ENCODE measurements at places on chromosomes 3 and 15.

- DNase-seq, result no peak
Measured at GRCh38 chr3:182908471-182908870, 71.9 kb downstream of the DCUN1D1 start.

DNA sequence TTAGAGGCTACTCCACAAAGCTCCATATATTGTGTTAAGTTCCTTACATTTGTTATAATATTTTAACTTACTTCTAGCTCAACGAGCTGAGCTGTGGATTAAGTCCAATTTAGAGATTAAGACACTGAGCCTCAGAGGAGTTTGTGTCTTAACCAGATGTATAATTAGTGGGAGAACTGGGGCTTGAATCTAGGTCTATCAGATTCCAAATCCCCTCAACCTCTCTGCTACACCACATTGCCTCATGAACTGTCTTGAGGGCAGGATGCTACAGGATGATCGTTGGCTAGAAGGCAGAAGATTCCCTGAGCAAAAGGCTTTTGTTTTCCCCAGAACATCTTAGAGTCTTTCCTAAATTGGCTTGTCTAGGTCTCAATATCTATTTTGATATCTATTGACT is 890.8 kb downstream of the NAALADL2 start:
- no peak for DNase-seq

GRCh38 chr3:191269289-191270085 is 59.7 kb upstream of the CCDC50 start:
- DNase-seq, result no peak

DNA sequence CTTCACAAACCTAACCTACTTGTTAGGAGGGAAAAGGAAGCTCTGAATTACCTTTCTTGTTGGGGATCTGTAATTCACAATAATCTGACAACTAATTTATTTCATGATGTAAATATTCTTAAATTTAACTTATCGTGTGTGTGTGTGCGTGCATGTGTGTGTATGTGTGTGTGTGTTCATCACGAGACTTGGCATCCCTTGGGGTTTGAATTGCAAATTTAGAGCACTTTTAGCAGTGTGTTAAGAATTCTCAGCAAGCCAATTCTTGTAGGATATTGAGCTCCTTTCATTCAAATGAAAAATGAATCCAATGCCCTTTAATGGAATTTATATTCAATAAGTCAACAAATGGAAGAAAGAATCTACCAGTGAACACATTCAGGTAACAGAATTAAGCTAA is 85.9 kb upstream of the C3orf80 start:
- DNase-seq, result no peak

GRCh38 chr15:96746665-96747064 is 416.2 kb downstream of the NR2F2 start:
- no peak for DNase-seq

DNA sequence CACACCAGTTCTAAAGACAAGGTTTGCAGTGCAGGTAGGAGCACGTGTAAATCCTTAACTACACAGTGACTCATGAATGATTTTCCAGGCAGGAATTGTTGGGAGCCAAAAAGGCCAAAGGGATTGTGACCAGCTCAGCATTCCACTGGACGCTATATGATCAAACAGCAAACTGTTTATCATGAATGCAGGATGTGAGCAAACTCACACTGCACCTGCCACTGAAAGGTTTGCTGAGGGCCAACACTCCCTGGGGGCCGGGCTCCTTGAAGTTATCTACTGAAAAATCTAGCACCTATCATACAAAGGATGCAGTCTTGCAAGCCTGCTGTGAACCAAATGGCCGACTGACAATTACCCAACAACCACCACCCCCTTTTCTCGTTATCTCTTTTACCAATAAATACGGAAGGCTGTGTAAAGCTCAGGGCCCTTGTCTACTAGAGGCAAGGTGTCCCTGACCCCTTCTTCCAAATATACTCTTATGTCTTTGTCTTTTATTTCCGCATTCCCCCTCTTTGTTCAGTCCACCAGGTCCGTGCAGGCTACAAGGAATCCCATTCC is 11.5 kb upstream of the DNASE1L3 start:
- no peak for DNase-seq

- DNase-seq, result no peak
Measured at GRCh38 chr15:58065445-58066041, at the start of gene ALDH1A2. Gene ALDH1A2, minus strand, starts transcription at chr15:58065711. Its CDS starts 61 bp downstream, at chr15:58065650.

DNA sequence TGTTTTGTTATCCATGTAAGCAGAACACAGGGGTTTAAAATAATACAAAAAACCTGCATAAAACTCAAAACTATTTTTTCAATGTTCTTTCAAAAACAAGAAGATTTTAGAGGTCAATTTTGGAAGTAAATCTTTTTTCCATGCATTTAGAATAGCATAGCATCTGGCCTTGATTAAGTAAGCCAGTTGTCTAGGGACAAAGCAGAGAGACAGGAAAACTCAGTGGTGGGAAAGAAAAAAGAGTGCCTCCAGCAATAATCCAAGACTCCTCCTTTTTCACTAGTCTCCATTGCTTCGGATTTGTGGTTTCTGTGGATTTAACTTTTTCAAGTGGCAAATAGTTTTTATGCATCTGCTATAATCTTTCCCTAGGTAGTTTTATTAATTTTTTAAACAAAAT is 88.9 kb downstream of the SUCNR1 start:
- DNase-seq, result no peak

DNA sequence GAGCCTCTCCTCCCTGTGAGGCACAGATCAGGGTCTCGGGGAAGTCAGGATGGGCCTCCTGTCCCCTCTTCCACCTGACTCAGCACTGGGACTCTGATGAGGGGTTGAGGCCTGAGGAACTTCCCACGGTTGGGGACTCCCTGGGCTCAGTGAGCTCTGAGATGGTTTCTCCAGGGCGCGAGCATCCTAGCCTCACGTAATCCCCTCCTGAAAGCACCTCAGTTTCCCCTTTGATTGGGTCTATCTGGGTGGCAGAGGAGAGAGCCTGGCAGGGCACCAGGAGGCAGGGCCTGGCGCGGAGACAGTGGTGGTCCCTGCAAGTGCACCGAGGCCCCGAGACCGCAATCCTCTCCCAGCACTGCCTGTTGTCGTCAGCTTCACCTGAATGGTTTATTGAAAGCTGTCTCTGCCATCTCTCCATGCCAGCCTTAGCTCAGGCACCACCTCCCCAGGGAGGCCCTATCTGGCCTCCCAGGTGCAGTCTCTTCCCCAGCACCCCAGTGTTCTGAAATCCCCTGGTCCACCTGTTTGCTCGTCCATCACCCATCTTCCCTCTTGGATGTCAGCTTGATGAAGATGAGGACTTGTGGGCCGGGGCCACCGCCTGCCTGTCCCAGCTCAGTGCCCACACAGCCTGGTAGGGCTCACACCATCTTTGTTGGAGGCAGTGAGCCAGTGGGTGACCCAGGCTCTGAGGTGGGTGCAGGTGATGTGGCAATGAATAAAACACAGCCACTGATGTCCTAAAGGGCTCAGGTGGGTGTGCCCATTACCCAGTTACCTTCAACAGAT is 52.2 kb upstream of the PCSK6 start:
- DNase-seq, result peak; percentile 47

DNA sequence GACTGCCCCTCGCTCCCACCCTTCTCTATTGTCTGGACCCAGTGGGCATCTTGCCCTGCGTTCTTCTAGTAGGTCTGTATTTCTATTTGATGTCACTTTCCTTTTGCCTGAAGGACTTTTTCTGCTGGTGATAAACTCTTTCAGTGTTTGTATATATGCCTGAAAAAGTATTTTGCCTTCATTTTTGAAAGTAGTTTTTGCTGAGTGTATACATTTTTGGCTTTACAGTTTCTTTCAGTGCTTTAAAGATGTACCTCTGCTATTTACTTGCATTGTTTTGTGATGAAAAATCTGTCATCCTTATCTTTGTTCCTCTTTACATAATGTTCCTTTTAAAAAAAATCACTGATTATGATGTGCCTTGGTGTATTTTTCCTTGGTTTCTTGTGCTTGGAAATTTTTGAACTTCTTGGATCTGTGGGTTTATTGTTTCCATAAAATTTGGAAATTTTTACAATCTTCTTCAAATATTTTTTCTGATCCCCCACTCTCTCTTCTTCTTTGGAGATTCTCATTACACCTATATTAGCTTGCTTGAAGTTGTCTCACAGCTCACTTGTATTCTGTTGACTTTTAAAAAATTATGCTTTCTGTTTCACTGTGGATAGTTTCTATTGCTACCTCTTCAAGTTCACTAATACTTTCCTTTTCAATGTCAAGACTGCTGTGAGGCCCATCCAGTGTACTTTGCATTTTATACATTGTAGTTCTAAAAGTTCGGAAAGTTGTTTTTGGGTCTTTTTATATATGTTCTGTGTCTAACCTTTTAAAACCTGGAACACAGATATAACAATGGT is 67.8 kb downstream of the RGMA start:
- no peak for DNase-seq

DNA sequence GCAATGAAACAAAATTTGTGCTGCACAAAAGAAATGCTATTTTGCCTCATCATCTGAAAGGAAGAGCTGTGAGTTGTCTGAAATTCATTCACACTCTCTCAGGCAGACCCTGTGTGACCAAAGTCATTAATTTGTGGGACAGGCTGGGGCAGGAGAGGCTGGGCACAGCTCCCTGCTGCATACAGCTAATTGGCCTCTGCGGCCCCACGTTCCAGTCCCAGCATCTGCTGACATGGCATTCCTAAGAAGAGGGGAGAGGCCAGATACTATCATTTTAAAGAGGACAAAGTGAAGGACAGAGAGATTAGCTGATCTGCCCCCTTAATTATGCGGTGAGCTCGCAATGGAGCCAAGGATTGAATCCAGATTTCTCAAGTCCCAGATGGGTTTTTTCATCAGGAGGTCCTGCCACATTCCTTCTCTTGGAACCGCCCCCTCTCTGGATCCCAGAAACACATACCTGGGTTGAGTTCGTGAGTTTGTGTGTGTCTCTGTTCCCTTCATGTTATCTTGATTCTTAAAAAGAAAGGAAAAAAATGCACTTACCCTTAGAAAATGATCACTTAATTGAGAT is 25.1 kb downstream of the POLR2M start:
- DNase-seq, result no peak

- DNase-seq, result no peak
Measured at GRCh38 chr15:81165535-81165934, 31.1 kb upstream of the IL16 start.

DNA sequence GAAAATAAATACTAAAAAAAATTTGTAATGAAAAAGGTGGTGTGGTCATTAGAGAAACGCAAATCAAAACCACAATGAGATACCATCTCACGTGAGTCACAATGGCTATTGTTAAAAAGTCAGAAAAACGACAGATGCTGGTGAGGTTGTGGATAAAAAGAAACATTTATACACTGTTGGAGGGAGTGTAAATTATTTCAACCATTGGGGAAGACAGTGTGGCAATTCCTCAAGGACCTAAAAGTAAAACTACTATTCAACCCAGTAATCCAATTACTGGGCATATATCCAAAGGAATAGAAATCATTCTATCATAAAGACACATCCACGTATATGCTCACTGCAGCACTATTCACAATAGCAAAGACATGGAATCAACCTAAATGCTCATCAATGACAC is 120.3 kb downstream of the MYO9A start:
- DNase-seq, result no peak

GRCh38 chr3:123008840-123009239 is 18.7 kb downstream of the SEMA5B start:
- DNase-seq, result no peak

DNA sequence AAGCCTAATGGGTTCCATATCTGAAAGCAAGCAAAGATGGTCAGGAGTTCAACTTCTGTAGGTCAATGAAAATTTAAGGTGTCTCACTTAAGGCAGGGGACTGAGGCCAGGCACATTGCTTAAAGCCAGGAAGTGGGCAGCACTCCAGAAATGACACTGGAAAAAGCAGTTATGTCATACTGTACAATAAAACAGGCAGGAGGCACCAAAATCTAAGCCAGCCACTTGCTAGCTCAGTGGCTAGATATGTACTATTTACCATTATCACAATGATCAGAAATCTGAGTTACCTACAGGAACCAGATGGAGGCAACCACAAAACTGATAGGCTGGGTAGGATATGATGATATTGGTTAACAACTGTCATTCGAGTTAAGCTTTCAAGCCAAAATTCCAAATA is 57.3 kb downstream of the FRMD5 start:
- no peak for DNase-seq

DNA sequence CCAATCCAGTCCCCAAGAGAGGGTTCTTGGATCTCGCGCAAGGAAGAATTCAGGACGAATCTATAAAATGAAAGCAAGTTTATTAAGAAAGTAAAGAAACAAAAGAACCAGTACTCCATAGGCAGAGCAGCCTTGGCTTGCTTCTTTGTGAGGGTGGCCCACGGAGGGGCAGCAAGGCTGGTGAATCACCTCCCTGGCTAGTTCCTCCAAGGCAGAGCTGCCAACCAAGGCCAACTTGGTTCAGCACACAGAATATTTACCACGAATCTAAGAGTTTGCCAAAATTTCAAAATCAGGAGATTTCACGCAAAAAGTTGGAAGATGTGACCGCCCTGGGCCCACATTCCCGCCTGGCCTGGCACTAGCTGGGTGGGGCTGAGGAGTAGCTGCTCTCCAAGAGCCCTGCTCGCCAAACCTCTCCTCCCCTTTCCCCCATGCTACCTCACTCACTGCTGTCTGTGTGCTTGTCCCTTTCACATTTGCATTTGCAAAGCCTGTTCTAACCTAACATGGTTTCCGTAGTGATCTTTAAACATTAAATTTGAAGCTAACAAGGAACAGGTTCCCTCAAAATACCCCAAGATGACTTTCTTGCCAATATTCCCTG is 26.2 kb upstream of the DCUN1D1 start:
- no peak for DNase-seq

GRCh38 chr3:122930063-122930997 is 97.2 kb downstream of the SEMA5B start:
- DNase-seq, result no peak

Measured in posterior cingulate gyrus (tissue), 11 donors.